ENCODE measurements at places on chromosomes 2 and 18.

DNA sequence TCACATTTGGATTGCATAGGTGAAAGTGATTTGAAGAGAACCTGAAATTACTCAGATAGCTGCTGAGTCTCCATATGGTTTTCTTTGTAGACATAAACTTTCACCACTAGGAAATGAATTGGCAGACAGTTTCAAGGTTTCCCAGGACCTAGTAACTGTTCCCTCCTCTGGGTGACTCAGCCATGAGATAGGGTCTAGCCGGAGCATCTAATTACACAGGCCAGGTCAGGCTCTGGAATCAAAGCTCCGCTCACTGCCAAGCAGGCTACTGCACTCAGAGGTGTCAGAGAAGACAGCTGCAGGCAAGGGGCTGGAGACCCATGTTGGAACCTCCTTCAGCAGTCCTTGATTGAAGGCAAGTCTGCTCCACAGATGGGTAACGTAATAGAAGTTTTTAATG lies 429.2 kb downstream of the TNS1 start:
- DNase-seq, result no peak

DNA sequence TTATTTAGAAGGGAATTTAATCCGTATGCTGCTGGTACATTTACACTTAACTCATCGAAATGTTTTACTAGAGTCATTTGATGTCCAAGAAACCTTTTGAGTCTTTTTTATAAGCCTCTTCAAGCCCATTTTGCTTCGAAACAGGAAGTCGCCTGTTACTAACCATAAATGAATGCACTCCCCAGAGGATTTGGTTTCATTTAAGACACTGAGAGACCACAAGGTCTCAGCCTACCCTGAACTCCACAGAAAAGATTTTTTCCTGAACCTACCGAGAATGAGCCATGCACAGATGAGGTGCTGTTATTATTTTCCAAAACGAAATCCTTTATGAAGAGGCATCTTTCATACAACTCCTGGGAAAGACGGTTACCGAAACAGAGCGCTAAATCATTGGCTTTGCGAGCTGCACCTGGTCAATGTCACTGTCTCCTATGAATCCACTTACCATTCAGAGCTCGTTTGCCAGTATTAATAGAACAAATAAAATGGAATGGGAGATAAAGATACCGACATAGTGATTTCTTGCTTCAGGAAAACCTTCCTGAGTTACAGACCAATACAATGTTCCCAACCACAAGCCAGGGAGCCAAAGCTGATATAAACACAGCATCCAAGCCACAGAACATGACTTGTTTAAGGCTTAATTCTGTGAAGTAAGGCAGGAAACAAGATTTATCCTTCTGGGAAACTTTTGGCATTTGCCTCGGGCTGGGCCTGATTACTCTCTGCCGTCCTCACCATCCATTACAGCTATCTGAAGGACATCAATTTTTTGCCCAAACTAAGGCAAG lies 382.1 kb downstream of the OSR1 start:
- no peak for DNase-seq

- DNase-seq, result no peak
Measured at GRCh38 chr2:25276569-25277465, 64.9 kb downstream of the DNMT3A start.

DNA sequence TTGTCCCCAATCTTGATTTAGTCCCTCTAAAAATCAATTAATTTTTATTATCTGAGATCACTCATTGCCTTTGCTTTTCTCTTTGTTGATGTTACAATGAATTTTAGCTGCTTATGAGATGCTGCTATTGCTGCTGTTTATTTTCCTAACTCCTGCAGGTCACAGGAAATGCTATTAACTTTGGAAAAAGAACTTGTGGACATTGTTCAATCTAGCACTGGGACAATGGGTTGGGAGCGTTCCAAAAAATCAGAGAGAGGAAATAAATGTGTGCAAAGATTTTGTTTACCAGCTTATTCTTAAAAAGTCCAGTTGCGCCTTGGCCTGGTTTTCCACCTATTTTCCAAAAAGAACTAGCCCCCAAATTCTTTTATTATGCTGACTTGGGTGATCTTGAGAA lies 268.3 kb downstream of the PTH2R start:
- no peak for DNase-seq

GRCh38 chr18:3104190-3105054 lies 91.5 kb upstream of the LPIN2 start:
- DNase-seq, result no peak

DNA sequence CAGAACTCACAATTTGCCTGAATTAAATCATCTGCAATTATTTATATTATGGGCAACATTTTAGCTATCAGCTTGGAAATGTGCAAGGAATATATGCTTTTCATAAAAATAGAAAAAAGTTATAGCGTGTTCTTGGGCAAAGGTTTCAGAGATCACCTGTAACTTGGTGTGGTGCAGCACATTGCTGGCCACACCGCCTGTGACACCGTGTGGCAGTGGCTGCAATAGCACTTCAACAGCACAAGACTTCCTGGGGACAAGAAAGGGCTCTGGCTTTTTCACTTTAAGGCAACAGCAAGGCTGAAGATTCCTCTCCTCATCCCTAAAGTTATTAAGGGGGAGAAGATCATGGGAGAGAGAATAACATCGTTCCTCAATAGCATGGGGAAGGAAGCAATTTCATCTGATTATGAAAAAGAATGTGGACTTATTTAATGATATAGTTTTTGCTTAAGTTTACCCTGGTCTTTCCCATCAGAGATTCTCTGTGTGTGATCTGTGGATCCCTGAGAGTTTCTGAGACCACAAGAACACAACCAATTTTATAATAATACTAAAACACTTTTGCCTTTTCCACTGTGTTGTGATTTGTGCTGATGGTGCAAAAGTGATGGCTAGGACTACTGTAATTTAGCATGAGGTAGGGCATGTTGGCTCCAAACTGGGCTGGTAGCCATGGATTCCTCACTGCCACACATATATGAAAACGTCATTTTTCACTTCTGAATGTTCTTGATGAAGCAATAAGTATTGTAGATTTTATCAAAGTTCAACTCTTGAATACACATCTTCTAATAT lies 15.0 kb upstream of the SERPINB3 start:
- no peak for DNase-seq

DNA sequence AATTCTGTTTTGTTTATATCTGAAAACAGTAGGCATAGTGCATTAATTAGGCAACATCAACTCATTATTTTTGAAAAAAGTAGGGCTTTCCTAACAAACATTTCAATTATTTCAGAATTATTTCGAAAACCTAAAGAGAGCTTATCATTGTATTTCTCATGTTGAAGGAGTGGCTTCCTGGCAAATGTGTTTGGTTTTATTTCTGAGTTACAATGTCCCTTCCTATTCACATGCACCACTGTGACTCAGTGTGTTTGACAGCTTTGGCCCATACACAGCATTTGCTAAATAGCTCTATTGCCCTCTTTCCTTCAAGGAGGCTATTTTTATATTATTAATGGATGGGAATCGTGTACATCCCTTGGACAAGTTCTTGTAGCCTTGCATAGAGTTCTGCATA lies 205.9 kb downstream of the PTGR3 start:
- DNase-seq, result no peak

GRCh38 chr2:239246723-239247122 lies 154.1 kb downstream of the HDAC4 start:
- no peak for DNase-seq

DNA sequence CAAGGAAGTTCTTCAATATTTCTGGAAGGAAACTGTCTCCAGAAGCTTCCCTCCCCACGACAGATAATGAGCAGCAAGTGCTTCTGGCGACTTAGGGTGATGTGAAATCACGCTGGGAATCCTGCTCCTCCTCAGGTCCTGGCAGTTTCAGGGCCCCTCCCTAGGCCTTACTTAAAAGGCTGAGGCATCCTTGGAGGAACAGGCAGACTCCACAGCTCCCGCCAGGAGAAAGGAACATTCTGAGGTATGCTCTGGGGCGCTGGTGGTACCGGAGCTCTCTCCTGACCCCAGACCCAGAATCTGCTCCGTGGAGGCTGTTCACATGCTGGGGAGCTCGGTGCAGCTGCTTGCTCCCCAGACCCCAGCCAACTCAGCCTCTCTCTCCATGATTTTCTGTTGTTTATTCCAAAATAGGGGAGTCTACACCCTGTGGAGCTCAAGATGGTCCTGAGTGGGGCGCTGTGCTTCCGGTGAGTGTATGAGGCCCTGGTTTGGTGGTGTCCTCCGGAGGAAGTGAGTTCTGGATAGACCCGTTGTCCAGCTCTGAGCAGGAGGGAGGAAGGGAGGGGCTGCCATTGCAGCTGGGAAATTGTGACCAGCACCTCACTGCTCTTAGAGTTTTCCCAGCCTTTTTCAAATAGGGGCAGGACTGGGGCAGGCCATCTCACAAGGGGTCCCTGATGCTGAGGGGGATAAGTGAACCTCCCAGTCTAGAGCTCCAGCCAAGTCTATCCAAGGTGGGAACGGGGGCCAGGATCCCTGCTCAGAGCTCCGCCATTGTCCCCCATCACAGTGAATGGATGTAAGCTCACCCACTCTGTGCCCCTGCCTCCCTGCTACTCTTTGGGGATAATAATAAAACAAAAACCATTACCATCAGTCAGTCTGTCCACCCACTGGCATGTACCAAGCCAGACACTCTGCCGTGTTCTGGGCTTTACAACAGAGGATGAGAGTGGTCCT lies at the start of gene IL36RN:
IL36RN (plus strand) TSS at position 201 of the 963 bp plus-strand sequence; CDS start at position 442, 241 bp downstream.
- no peak for DNase-seq

DNA sequence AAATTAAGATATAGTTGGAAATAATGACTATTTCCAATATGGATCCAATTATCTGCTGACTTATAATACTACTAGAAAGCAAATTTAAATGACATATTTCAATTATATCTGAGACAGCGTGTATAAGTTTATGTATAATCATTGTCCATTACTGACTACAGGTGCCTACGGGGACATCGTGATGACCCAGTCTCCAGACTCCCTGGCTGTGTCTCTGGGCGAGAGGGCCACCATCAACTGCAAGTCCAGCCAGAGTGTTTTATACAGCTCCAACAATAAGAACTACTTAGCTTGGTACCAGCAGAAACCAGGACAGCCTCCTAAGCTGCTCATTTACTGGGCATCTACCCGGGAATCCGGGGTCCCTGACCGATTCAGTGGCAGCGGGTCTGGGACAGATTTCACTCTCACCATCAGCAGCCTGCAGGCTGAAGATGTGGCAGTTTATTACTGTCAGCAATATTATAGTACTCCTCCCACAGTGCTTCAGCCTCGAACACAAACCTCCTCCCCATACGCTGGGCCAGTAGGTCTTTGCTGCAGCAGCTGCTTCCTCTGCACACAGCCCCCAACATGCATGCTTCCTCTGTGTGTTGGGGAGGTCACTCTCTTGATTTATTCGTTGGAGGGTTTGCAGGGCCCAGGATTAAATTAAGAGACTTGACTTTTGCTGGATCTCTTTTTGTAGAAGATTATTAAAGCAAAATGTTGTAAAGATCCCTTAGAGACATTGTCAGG lies 194.4 kb downstream of the RPIA start:
- no peak for DNase-seq

DNA sequence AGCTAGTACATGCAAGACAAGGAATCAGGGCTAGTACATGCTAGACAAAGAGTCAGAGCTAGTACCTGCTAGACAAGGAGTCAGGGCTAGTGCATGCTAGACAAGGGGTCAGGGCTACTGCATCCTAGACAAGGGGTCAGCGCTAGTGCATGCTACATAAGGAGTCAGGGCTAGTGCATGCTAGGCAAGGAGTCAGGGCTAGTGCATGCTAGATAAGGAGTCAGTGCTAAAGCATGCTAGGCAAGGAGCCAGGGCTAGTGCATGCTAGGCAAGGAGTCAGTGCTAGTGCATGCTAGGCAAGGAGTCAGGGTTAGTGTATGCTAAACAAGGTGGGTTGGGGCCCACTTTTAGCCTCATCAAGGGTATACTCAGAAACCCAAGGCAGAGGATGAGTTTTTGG lies 90.1 kb upstream of the FAM136A start:
- no peak for DNase-seq

GRCh38 chr18:35377875-35378573 lies 887 bp upstream of the ZNF396 start:
- DNase-seq, result no peak

DNA sequence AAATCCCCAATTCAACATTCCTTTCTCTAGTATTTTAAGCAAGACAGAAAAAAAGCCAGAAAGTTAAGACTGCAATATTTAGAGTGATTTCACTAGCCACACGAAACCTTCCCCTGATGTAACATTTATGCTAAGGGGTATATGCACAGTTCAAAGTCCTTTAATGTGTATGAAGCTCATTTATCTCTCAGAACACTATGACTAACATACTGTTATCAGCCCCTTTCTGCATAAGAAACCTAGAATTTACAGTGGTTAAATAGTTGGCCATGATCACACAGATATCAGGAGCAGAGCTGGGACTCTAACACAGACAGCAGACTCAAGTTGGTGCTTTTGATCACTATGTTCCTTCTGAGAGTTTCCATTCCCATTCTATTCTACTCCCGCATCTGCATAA lies 185.5 kb downstream of the CDH2 start:
- DNase-seq, result no peak

DNA sequence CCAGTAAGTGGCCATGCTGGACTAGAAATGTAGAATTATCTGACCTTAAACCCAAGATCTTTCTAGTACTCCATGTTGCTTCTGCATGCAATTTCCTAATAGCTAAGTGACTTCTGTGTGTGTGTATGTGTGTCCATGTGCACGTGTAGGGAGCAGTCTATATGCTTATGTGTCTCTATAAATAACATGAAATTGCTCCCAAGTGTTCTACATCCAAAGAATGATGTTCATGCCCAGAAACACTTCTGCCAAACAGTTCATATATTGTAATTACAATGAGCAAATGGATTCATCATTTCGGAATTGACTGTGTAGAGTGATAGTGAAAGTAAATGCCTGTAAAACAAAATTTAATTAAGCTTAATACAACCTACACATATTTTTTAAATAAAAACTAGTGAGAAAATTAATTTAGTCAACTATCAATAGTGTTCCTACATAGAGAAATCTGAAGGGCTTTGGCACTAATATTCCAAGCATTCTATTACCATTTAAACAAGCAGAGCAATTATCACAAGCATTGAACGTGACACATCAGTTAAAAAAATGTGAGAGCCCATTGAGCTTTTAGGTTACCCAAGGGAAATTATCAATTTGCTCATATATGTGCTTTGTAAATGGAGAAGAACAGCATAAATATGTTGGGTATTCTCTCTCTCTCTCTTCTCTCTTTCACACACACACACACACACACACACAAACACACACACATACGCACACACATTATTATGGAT lies 1067.4 kb downstream of the CNTNAP5 start:
- DNase-seq, result no peak

Measured in cerebellar nuclear complex (tissue), 1 donor.